A172 (cell line): ENCODE measurements at places on chromosomes 5 and 9.
A peak's percentile ranks its signal among the peaks of the same experiment; 100 is the strongest.

GRCh38 chr5:133196441-133197085 lies 144.8 kb downstream of the HSPA4 start:
- no peak for DNase-seq

DNA sequence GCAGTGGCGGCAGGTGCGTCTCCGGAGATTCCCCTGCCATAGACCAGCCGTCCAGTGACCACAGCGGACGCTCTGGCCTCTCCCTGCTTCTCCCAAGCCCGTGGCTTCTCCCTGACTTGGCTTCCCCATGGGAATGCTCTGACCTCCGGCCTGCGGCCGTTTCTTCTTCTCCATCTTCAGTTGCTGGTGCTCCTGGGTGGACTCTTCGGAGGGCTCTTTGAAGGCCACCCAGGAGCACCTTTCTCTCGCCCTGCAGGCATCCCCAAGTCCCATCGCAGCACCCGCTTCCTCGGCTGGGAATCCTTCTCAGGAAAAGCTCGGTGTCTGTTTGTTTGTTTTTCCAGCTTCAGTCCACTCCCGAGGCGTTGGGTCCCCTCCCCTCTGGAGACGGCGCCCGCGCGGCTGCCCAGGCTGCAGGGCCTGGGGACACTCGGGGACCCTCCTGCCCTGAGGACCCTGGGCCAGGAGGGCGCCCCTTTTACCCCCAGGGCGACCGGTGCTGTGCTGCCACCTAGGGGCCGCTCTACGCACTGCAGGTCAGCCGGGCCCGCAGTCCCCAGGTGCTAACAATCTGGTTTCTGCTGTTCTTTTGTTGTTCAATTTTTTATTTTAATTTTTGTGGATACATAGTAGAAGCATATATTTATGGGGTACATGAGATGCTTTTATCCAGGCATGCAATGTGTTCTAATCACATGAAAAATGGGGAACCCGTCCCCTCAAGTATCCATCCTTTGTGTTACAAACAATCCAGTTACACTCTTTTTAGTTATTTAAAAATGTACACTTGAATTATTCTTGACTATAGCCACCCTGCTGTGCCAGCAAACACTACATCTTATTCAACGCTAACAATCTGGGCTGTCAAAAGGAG lies 197.9 kb upstream of the ADAMTS16 start:
- DNase-seq: no peak

DNA sequence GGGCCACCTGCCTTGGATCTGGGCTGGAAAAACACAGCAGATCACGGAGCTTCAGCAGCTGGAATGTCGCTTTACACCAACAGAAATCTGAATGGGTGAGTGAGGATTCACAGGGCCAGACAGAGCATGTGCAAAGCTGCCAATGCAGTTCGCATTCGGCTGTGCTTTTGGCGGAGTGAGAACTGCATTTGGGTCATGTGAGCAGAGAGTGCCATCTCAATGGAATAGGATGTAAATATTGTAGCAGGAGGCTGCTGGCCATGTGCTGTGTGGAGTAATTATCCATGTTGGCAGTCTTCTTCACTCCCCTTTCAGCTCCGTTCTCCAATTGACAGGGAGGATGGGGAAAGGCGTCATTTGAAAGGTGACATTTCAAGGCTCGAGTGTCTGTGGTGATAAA lies at the start of gene ANKRD55:
TSS of gene ANKRD55 (minus strand) at position 101 of the 400 bp plus-strand sequence. CDS start 417 bp downstream, outside the sequence.
- DNase-seq: no peak

DNA sequence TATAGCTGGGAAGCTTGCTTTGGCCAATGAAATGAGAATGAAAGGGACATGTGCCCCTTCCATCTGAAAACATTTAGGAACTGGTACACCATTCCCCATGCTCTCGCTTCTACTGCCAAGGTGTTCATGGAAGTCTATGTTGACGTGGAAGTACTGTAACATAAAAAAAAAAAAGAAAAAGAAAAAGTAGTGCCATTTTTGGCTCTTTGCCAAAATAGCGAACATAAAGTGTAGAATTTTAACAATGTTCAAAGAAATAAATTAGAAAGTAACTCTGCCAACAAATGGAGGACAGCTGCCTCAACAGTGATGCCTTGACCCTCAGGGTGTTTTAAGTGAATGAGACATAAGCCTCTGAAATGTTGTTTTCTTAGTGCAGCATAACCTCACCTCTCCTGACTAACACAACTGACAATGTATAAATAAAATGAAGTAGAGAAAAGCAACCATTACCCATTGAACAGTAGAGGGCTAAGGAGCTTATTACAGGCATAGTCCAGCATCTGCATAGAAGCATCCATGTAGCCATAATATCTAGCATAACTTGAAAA lies 536.6 kb downstream of the DTWD2 start:
- no peak for DNase-seq

GRCh38 chr5:81838307-81838906 lies 87.5 kb upstream of the SSBP2 start:
- DNase-seq: peak; percentile 26
